ENCODE measurements at places on chromosomes 4 and X.

DNA sequence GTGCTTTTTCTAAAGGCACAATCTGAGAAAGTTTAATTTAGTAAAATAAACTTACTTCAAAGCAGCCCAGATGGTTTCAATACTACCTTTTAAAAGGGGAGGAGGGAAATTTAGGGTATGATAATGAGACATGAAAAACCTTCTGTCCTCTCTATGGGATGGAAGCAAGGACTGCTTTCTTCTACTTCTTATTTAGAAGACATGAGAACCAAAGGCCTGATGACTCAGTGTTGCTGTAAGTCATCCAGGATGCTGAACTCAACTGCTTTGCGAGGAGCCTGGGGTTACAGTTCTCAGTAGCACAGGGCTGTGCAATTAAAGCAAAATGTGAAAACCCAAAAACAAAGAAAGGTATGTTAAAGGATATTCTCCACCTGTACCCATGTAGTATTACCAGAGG is 140.8 kb upstream of the EDNRA start:
- peak; percentile 61 for DNase-seq

GRCh38 chr4:19776021-19776459 is 475.7 kb upstream of the SLIT2 start:
- peak; percentile 84 for DNase-seq

GRCh38 chr4:9937078-9937477 is 84.2 kb downstream of the SLC2A9 start:
- no peak for DNase-seq

DNA sequence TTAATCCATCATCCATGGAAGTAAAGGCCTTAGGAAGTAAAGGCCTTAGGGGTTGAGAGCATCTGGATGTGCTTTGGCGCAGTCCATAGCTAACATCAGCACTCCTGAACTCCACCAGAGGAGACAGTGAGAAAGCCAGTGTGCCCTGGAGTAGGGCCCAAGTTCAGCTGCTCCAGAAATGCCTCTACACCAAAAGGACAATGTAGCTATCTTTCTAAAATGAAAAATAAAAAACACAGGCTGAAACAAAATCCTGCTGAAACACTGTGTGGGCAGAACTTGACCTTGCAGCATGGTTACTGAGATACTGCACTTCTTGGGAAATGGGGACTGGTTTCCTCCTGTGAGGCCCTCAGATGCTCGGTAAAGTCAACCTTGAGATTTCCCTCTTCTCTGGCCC is 29.3 kb downstream of the SH3RF1 start:
- DNase-seq = no peak

- DNase-seq = no peak
Observed at GRCh38 chr4:124753941-124754581, 41.5 kb upstream of the ANKRD50 start.
